ENCODE measurements at places on chromosomes 16 and 17.

GRCh38 chr17:77849239-77849638 lies 109.3 kb upstream of the TNRC6C start:
- DNase-seq = no peak

- DNase-seq = no peak
These were observed 32.0 kb downstream of the CCDC182 start for GRCh38 chr17:57713140-57713539.

DNA sequence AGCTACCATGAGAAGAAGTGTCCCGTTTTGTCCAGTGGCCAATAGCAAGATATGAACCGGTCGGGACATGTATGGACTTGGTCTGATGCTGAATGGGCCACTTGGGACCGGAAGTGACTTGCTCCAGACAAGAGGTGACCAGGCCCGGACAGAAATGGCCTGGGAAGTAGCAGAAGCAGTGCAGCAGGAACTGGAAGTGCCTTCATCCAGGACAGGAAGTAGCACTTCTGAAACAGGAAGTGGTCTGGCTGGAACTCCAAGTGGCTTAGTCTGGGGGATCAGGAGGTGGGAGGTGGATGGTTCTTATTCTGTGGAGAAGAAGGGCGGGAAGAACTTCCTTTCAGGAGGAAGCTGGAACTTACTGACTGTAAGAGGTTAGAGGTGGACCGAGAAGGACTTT lies 5.3 kb downstream of the EFNB3 start:
- DNase-seq = no peak

GRCh38 chr16:65429504-65430181 lies 307.8 kb upstream of the CDH11 start:
- no peak for DNase-seq

DNA sequence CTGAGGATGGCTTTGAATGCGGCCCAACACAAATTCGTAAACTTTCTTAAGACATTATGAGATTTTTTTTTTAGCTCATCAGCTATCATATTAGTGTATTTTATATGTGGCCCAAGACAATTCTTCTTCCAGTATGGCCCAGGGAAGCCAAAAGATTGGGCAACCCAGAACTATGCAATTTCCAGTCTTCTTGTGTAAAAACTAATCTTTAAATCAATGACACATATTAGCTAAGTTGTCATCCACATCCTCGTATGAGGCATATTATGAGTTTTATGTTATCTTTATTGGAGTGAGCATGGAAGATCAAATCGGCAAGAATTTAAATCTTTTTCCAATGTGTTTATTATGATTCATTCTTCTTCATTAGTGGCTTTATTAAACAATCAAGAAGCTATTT lies 198.6 kb upstream of the HSBP1 start:
- DNase-seq = no peak

GRCh38 chr16:67966549-67967182 lies 1.8 kb downstream of the SLC12A4 start:
- no peak for DNase-seq

- no peak for DNase-seq
These were observed 2.7 kb downstream of the SOCS1 start for GRCh38 chr16:11253009-11253994.

- DNase-seq = no peak
These were observed 99.5 kb upstream of the DNAH17 start for GRCh38 chr17:78676412-78677302.

GRCh38 chr17:76048711-76049110 lies 21.6 kb upstream of the EVPL start:
- DNase-seq = no peak

DNA sequence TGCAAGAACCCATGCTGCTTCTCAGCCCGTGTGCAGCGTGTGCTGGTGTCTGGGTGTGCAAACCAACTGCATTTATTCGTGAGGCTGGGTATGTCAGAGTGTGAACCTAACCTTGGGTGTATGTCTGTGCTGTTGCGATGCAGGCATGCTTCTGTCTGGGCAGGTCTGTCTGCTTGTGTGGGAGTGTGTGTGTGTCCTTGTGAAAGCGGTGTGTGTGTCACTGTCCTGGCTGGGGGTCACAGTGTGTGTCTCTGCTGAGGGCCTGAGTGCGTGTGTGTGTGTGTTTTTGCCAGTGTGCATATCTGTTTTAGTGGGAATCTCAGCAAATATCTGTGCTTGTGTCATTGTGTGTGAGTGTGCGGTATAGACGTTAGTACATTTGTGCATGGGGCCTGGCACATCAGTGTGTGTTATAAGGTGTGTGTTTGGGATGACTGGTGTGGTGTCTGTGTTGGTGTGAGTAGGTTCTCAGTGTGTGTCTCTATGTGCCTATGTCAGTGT lies 121.8 kb downstream of the CYLD start:
- DNase-seq = no peak

DNA sequence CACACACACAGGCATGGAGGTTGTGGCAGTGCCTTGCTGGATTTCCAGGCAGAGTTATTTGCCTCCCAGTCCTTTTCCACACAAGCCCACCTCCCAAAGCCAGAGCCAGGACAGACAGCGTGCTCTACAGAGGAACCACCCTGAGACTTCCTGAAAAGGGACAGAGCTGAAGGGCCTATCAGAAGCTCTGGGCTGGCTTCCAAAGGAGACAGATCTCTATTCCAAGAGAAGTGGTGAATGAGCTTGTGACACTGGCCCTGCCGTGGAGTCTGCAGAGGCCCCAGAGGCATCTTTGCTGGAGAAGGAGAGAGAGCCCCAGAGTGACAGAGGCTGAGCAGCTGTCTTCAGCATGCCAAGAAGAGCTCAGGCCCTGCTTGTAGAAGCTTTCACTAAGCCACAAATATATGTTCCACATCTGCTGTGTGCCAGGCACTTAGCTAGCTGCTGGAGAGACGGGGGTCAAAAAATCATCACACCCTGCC lies 8.3 kb upstream of the LPCAT2 start:
- DNase-seq = no peak

DNA sequence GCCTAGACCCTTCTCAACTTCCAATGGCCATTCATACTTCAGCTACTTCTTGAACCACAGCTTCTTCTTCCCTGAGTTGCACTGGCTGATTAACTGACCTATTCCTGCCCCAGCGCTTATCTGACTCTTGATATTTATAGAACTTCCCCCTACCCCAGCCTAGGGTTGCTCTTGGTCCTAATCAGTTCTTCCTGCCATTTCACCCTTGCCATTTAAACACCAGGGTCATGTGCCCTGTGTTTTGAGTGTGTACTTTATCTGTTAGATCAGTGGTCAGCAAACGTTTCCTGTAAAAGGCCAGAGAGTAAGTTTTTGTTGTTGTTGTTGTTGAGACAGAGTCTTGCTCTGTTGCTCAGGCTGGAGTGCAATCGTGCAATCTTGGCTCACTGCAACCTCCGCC lies 82.4 kb upstream of the COX10 start:
- no peak for DNase-seq

GRCh38 chr17:61394630-61395408 lies 4.8 kb upstream of the TBX2 start:
- no peak for DNase-seq

- no peak for DNase-seq
These were observed 36.4 kb upstream of the CD300E start for GRCh38 chr17:74659889-74660288.

DNA sequence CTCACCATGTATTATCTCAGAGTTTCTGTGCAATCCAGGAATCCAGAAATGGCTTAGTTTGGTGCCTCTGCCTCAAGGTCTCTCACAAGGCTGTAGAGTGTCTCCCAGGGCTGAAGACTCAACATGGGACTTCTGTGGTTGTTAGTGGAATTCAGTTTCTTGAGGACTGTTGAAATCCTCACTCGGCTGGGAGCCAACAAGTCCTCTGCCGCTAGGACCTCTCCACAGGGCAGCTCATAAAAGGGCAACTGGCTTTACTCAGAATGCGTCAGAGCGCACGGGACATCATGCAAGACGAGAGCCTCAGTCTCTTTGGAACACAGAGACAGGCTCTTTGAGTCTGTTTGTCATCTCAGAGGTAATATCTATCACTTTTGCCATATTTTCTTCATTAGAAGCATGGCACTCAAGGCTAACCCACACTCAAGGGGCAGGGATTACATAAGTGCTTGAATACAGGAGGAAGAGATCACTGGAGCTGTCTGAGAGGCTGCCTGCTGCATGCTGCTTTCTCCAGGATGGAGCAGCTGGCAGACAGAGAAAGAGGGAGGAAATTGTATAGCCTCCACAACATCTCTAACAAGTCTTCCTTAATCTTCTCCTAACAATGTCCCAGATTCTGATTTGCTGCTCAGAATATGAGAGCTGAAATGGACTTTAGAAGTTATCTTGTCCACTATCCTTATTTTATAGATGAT lies 97.5 kb upstream of the ASIC2 start:
- DNase-seq = no peak

DNA sequence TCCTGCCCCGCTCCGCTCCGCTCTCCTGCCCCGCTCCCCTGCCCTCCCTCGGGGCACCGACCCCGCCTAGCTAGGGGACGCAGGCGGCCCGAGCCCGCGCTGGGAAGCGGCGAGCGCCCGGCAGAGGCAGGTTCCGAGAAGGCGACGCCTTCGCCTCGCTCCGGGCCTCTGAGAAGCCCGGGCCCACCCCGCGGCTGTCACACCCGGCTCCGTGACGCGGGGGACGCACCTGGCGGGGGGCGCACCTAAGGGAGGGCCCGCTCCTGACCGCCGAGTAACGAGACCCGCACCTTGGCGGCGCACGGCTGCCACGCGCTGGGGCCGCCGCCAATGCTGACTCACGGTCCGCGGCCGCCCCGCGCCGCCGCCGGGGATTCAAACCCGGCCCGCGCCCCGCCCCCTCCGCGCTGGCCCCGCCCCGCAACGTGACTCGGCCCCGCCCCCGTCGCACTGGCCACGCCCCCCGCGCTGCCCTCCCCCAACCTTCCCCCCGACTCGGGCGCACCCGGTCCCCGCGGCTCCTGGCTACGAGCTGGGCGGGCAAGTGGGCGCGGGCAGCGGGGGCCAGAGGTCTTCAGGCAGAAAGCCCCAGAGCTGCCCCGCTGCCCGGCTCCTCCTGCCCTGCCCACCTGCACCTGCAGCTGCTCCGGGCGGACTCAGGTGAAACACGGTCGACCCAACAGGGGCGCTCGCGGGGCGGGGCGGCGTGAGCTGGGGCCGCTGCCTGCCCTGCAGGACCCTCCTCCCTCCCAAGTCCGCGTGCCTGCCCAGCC lies 27.8 kb downstream of the GNPTG start:
- DNase-seq = peak; percentile 56

GRCh38 chr16:82432261-82432660 lies 194.5 kb upstream of the CDH13 start:
- DNase-seq = no peak

DNA sequence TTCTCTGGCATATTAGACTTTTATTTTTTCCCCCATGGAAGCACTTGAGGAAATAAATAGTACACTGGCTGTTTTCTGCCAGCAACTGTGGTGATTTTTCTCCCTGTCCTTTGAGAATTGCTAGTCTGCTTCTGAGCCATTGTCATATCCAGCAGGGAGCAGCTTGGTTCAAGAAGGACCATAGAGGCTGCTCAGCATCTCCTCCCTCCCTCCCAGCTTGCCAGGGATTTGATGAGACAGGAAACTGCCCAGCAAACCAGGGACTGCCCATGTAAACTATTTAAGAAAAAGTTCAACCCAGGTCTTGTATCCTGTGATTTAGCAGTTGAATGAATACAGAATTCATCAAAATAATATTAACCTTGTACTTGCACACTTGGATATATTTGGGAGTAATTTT lies 39.5 kb downstream of the CYB5B start:
- DNase-seq = no peak

DNA sequence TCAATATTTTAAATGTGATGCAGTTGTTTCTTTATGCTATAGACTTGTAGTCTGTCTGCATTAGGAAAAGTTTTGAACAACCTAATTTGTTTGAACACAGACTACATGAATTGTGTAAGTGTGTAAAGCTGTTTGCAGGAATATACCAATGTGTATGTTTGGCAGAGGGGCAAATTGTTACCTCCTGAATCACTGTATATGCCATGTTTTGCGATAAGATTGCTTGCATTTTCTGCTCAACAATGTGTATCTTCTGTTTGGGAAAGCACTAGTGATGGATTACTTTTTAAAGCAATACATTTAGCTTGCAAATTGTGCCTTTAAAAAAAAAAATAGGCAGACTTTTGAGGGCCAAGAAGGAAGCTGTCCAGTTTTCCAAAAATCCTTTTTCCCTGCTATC lies 14.6 kb downstream of the RBBP6 start:
- DNase-seq = no peak

GRCh38 chr17:9079461-9080103 lies 58.3 kb downstream of the NTN1 start:
- peak; percentile 1 for DNase-seq

DNA sequence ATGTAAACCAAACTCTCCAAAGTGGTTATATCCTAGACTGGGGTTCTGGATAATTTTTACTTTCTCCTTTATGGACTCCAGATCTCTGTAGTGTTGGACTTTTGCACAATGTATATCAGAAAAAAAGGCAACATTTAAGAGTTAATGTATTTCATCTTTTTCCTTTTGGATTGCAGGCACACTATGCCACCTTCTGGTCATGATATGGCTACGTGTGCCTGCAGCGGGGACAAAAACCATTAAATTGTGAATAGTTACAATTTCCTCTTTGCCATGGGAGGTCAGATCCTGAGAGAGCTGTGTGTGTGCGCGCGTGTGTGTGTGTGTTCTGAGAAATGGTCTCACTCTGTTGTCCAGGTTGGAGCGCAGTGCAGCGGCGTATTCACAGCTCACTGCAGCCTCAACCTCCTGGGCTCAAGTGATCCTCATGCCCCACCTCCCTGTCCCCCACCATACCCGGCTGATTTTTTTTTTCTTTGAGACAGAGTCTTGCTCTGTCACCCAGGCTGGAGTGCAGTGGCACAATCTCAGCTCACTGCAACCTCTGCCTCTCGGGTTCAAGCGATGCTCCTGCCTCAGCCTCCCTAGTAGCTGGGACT lies 4.3 kb upstream of the SGF29 start:
- DNase-seq = no peak

- DNase-seq = no peak
These were observed 269.8 kb upstream of the MYOCD start for GRCh38 chr17:12395733-12396354.

- no peak for DNase-seq
These were observed 47.8 kb downstream of the ITFG1 start for GRCh38 chr16:47413041-47413440.

- DNase-seq = peak; percentile 55
These were observed 6.6 kb downstream of the COX6A2 start for GRCh38 chr16:31421587-31421986.

- DNase-seq = no peak
These were observed 43.2 kb upstream of the PVALEF start for GRCh38 chr17:81121841-81122733.

- no peak for DNase-seq
These were observed 175.7 kb downstream of the PARN start for GRCh38 chr16:14454391-14454790.

- DNase-seq = no peak
These were observed 339 bp downstream of the N4BP1 start for GRCh38 chr16:48609652-48610029.

- no peak for DNase-seq
These were observed 12.1 kb upstream of the CCL8 start for GRCh38 chr17:34307110-34307509.

Measured in stimulated activated CD8-positive, alpha-beta memory T cell treated with anti-CD3 and anti-CD28 coated beads, Interleukin-4, amount 100 ng/mL, for 24 hours (primary cell).